NT2/D1 (cell line): ENCODE measurements at places on chromosomes 5 and 9.

DNA sequence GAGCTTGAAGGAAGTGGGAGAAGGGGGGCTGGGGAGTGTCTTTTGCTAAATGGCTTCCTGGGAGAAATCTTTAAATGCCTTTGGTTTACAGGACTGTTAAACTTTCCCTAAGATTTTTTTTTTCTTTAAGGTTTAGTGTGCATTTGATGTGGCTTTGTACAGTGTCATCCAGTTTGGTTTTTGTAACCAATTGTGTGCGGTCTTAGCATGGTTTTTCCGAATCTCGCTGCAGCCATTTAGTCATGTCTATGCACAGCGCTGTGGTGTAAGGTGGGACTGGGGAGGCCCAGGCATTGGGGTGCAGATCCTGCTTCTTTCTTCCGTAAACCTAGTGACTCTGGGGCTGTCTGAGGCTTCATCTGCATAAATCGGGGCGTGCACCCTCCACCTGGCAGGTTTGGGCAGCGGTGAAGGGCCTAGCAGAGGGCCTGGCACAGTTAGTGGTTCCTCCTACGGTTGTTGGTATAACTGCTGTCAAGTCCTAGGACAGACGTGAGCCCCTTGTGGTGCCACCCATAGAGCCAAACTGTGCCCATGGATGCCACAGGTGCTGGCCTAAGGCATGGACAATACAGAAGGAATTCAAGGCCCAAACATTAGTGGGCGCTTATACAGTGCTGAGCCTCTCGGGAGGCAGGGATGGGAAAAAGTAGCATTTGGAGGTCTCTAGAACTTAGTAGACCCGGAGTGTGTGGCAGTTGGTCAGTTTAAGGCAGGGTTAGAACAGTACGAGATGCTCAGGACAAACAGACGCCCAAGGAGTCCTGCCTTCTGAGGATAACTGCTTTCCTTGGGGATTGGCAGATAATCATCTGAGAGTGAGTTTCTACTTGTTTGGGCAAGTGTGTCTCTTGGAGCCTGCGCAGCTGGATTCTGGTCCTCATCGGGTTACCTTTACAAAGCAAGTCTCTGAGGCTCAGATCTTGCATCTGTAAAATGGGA, 1.5 kb downstream of the PRRC2B start:
- DNase-seq = no peak

GRCh38 chr9:21576331-21577189, 94.4 kb upstream of the IFNE start:
- DNase-seq = no peak

DNA sequence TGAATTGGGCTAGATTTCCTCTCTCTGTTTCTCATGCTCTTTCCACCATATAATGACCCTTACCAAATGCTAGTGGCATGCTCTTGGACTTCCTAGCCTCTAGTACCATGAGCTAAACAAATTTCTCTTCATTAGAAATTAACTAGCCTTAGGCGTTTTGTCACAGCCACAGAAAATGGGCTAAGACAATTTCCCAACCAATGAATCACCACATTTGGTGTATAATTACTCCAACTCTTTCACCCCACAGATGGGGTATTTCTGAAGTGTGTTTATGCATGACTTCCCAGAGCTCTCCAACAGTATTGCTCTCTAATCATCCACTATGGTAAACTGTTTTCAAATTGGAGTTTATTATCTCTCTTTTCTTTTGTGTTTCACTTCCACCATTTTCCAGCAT, 1041.1 kb upstream of the COX7C start:
- DNase-seq = no peak

- no peak for DNase-seq
Observed at GRCh38 chr9:111926421-111926875, 29.8 kb downstream of the UGCG start.
